ENCODE measurements at places on chromosomes 2 and 18.

DNA sequence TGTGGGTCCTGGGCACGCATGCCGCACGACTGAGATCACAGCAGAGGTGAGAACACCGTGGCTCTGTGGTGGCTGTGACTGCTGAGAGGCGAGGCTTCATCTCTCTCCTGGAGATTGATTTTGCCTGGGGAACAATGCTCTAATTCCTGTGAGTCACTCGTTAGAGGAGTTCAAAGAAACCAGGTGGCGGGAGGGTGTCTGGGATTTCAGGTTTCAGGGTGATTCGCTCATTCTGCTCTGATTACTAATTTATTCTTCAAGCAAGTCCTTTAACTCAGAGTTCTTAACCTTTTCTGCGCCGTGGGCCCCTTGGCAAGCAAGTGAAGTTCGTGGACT, 56.3 kb downstream of the GLI2 start:
- no peak for DNase-seq

- no peak for DNase-seq
Measured at GRCh38 chr2:122805346-122805745, 1049.9 kb downstream of the TSN start.

GRCh38 chr2:238060096-238060541, 682 bp upstream of the SCLY start:
- DNase-seq, result no peak

GRCh38 chr2:224513991-224514390, 71.2 kb downstream of the CUL3 start:
- DNase-seq, result no peak

- peak; percentile 38 for DNase-seq
Measured at GRCh38 chr2:1731447-1731962, 12.8 kb downstream of the PXDN start.

GRCh38 chr2:216491793-216492596, 6.6 kb upstream of the RPL37A start:
- DNase-seq, result no peak

DNA sequence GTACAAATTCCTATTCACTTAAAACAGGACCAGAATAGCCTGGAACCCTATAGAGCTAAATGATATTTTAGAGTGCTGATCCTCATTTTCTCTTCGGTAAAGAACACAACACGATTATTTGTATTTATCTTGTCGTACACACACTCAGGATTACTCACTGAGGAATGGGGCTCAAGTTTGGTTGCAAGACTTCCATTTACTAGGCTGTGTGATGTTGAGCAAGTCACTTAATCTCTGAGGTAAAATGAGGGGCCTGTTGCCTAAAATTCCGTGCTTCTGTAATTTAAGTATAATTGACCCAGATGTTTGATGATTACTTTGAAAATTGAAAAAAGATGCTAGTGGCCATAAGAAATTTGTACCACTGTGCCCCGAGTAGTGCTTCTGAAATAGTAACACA, 42.6 kb upstream of the MAP4K3 start:
- no peak for DNase-seq

GRCh38 chr2:110166266-110166665, 38.5 kb downstream of the NPHP1 start:
- no peak for DNase-seq

- no peak for DNase-seq
Measured at GRCh38 chr18:24003903-24004640, 10.5 kb upstream of the TTC39C start.

DNA sequence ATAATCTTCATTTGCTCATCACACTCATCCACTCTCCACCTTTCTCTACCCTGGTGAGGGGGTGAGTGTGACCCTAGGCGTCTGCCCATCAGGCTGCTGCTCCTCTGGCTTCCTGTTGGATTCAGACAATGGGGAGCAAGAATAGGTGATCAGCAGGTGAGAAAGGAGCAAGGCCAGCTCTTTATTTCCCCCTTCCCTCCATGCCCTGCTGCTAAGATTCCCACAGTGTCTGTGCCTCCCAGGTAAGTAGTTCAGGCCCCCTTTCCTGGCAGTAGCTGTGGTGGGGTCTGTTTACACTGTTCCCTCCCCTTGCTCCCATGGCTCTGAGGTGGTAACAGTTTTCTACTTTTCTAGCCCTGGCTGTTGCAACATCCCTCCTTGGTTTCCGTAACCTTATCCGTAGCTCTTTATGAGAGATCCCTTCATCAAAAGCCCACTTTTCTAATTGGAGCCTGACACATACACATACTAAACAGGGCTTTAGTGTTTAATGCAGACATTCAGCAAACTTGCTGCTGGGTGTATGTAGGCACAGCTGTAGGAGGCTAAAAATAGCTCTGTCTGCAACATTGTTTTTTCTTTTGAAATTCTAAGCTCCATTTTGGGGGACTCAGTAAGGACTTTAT, 27.5 kb downstream of the MAP2 start:
- no peak for DNase-seq

DNA sequence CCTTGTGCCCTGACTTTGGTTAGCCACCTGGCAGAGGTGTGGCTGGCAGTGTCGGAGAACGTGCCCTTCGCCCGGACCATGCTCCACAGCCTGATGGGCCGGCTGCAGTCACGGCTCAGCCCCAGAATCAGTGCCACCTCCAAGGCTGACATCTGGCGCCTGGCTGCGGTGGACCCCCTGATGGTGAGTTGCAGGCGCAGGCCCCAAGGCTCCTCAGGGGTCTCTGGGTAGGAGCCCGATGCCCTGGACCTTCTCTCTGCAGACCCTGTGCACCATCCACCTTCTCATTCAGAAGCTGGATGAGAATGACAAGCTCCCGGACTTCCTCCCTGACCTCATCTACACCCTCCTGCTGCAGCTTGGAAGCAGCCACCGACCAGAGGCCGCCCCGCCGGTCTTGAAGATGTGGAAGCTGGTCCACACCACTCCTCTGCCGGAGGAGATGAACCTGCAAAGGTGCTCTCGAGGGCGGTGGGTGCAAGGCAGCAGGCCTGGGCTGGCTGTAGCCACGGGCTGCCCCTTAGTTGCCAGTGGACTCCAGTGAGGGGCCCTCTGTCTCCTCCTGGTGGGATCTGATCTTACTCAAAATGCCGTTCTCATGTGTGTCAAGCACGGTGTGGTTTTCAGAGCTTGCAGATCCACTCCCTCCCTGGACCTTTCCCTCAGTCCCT, 32.1 kb downstream of the HJURP start:
- DNase-seq, result peak; percentile 46

DNA sequence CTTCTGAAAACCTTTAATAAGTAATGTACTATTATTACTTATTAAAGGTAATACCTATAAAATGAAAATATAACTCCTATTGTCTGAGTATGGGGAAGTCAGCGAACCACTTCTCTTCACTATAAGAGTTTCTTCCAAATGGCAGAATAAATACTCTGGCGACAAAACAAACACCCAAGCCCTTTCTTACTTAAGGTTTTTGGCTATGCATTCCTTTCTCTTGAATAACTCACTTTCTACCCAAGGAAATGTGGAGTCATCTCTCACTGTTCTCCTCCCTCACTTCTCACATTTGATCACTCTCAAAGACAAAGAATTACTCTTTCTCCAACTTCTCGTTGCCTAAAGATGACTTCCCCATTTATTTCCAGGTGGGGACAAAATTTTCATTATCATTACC, 816.8 kb upstream of the CRIM1 start:
- DNase-seq, result no peak

DNA sequence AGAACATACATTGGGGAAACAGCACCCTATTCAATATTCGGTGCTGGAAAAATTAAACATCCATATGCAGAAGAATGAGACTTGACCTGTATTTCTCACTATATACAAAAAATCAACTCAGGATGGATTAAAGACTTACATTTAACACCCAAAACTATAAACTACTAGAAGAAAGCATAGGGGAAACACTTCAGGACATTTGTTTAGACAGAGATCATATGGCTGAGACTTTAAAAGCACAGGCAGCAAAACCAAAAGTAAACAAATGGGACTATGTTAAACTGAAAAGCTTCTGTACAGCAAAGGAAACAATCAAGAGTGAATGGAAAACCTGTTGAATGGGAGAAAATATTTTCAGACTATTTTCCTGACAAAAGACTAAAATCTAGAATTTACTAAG, 1694.1 kb upstream of the CELF4 start:
- no peak for DNase-seq

DNA sequence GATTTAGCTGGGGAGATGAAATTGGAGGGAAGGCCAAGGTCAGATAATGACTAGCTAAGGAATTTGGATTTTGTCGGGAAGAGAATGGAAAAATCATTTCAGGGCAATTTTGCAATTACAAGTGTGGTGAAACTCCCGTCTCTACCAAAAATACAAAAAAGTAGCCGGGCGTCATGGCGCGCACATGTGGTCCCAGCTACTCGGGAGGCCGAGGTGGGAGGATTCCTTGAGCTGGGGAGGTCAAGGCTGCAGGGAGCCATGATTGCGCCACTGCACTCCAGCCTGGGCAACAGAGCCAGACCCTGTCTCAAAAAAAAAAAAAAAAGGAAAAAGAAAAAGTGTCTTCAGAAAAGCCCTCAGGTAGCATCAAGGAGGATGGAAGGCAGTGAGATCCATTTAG, 1.2 kb upstream of the TXNL1 start:
- no peak for DNase-seq

DNA sequence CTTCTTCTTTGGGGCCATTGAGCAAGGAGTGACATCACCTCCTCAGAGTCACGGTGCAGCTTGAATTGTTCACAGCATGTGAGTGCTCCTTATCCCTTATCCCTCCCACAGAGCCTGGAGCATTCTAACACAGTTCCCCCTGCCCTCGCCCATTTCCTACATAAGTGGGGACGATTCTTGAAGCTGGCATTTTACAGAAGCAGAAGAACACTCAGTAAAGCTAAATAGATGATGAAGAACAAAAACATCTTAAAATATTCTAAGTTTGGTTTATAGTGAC, 135.8 kb upstream of the APCDD1 start:
- no peak for DNase-seq

GRCh38 chr18:50218432-50219197, 23.7 kb upstream of the MYO5B start:
- DNase-seq, result peak; percentile 63

- no peak for DNase-seq
Measured at GRCh38 chr2:109690822-109691541, 76.8 kb downstream of the SOWAHC start.

- no peak for DNase-seq
Measured at GRCh38 chr2:210626849-210627248, 70.5 kb downstream of the CPS1 start.

DNA sequence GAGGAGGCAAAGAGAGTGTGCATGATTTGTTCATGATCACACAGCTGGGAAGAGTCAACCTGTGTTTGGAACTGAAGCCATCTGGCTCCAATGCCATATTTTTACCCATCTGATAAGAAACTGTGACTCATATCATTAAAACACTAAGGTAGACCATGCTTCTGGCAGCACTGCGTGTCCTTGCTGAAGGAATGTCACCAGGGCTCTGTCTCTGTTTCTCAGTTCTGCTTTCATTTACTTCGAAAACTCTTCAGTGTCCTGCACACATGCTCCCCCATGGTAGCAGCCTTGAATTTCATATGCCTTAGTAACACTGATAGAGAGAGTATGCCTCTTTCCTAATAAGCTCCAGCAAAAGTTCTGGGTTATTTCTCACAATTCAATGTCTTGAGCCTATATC, 830.4 kb downstream of the DCDC2C start:
- no peak for DNase-seq

GRCh38 chr18:73724958-73725357, 422.7 kb downstream of the FBXO15 start:
- no peak for DNase-seq

DNA sequence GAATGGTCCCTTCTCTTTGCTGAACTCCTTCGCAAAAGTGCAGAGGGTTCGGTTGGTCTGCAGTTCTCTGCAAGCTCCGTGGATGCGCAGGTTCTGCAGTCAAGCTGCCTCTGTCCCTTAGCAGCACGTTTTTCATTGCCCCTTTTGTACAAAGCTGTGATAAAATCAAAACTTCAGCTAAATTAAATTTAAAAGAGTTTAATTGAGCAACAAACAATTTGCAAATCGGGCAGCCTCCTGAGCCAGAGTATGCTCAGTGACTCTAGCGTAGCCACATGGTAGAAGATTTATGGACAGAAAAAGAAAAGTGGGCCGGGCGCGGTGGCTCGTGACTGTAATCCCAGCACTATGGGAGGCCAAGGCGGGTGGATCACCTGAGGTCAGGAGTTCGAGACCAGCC, 18.8 kb downstream of the TSN start:
- DNase-seq, result no peak

DNA sequence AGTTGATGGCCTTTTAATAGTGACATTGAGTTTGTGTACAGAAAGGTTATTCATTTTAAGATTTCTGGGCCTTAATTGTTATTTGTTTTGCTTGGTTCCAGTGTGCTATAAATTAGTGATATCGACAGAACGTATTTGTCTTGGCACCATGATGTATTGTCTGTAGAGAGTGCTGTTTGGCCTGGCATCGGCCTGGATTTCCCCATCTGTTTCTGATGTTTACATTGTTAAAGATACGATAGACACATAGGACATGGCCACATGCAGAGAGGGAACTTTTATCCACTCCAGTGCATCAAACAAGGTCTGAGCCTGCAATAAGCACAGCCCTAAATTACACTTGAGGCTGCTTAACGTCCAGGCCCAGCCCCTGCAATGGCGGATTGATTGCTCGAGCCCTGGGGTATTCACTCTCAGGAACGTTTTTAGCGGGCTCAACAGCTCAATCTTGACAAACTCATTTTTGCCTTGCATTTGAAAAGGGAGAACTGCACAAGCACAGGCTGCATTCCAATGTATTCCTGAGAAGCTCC, 144.7 kb downstream of the SLC4A3 start:
- no peak for DNase-seq

GRCh38 chr18:10508591-10508990, 17.2 kb upstream of the NAPG start:
- no peak for DNase-seq

DNA sequence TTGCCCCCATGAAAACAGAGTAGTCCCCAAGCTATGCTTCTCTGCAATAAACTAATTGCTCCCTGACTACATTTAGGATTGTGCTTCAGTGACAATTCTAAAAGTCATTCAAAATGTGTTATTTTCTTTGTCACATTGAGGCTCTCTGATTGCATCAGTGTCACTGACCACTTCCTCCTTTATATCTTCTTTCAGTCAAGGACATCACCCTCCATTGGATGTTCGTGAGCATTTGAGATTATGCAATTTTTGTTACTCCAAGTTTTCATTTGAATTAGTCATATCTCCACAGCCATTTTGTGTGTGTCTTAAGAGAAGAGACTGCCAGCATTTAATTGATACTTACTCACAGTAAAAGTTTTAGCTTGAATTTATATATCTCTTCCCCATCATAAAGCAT, 780.8 kb upstream of the GCFC2 start:
- no peak for DNase-seq

- DNase-seq, result no peak
Measured at GRCh38 chr2:150591496-150592285, 104.2 kb upstream of the RND3 start.

GRCh38 chr2:149737896-149738295, 150.3 kb upstream of the MMADHC start:
- no peak for DNase-seq

GRCh38 chr2:205051417-205051816, 506.1 kb downstream of the PARD3B start:
- DNase-seq, result no peak

GRCh38 chr2:177314722-177315264, 50.3 kb upstream of the NFE2L2 start:
- DNase-seq, result no peak

All from activated CD8-positive, alpha-beta memory T cell treated with anti-CD3 and anti-CD28 coated beads for 24 hours (primary cell).